Stimulated activated memory B cell treated with anti-CD40 and anti-IgM and Interleukin-4, amounts not matched to agents 10 μg/mL and 1 μg/mL and 100 μg/mL, for 72 hours (primary cell): ENCODE measurements at places on chromosomes 11 and 22.
A peak's percentile ranks its signal among the peaks of the same experiment; 100 is the strongest.

GRCh38 chr11:119852741-119853140, 123.7 kb upstream of the NECTIN1 start:
- ATAC-seq, result no peak

- no peak for ATAC-seq
Observed at GRCh38 chr11:134576721-134577171, 164.7 kb upstream of the B3GAT1 start.

GRCh38 chr11:104728927-104729326, 169.3 kb downstream of the CASP12 start:
- no peak for ATAC-seq

DNA sequence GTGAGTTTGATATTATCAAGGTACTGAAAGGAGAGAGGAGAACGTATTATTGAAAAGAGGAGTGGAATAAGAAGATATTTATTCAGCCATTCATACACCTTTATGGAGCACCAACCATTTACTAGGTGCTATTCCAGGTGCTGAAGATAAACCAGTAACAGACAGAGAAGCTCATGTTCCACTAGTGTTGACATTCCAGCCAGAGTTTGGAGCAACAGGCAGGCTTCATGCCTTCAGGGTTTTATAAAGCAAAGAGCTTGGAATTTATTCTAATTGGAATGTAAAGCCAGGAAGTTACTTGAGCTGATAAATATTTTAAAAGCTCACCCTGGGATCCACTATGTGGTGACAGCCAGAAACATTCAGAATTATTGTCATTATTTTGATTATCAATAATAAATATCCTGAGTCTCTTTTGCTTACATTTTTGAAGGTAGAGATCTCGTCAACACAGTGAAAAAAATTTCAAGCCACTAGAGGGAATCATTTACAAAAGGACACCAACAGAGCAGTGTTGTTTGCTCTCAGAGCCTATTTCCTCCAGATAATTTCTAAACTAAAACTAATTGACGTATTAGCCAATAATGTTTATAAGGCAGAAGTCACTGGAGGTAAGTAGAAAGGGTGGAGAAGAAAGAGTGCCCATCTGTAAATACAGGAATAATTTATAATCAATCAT, 172.0 kb downstream of the KCNA4 start:
- ATAC-seq, result no peak

DNA sequence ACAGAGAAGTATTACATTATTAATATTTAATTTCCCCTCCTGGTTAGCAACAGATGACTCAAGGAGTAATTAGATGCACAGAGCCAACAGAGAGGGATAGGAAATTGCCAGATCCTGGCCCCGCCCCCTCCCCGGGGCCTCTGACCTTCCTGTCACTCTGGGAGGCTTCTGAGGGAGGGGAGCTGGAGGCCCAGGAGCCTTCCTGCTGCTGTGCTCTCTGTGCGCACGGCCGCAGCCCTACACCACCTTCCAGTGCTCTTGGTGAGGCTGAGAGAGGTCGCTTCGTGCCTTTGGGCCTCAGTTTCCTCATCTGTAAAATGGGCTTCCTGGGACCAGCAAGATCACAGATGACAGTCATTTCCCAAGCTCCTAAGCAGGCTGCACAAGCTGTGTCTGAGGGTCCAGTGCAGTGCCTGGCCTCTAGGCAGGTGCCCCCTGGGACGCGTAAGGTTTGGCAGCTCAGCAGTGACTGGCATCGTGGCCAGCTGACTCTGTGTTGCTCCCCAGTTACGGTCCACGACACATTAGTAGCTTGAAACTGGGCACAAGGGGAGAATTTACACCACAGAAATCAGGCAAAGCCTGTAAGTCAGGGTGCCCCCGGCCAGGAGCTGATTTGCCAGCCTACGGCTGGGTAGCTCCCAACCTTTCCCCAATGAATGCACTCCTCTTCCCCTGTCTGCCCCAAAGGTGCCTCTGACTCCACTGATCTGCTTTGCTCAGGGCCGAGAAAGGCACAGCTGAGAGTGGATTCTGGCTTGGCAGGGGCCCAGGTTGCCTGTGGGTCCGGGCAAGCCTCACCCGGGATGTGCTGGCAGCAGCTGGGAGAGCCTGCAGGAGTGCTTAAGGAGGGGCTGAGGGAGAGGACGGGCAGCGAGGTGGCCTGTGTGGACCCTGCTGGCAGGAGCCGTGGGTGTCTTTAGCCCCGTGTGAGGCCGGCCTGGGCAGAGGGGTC, 2.3 kb downstream of the ADORA2A start:
- no peak for ATAC-seq

GRCh38 chr22:46062232-46062615, 85.3 kb upstream of the WNT7B start:
- no peak for ATAC-seq

DNA sequence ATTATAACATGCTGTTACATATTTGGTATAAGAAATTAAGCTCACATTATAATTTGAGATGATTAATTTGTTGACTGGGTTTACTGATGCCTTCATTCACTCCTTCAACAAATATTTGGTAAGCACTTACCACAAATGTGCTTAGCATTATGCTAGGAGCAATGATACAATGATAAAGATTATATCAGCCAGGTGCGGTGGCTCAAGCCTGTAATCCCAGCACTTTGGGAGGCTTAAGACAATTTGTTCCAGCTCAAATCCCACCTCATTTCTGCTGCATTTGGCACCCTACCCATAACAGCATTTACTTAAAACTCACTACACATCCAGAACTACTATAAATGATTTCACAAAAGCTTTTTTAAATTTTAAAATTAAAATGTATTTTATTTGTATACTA, 1263.6 kb upstream of the RAG2 start:
- no peak for ATAC-seq

DNA sequence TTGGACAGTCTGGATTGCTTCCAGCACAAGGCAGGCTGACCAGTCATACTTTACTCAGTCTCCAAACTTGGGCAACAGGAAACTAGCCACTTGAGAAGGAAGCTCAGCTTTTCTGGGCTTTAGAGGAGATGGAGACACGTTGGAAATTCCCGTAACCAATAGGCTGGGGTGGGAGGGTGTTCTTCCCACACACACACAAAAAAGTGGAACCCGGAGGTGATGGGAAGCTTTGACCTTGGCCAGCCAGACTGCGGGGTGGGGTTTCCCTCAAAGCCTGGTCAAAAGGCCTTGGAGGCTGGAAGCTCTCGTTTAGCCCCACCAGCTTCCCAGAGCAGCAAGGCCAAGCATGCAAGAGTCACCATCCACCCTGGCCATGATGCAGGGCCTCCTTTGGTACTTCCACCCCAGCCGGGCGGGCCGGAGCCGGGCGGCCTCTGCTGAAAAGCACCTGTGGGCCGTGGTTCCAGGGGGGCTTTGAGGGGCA, 126.2 kb downstream of the BCR start:
- ATAC-seq, result no peak

GRCh38 chr11:45525393-45525792, 140.0 kb downstream of the CHST1 start:
- no peak for ATAC-seq

- no peak for ATAC-seq
Observed at GRCh38 chr11:65207918-65208784, 26.4 kb downstream of the CAPN1 start.

- no peak for ATAC-seq
Observed at GRCh38 chr22:32281072-32281471, 25.9 kb upstream of the SLC5A4 start.

GRCh38 chr22:31292236-31292989, at the start of gene PIK3IP1:
Gene PIK3IP1 (minus strand): TSS chr22:31292488. CDS start chr22:31292344, 144 bp downstream.
- peak; percentile 71 for ATAC-seq

DNA sequence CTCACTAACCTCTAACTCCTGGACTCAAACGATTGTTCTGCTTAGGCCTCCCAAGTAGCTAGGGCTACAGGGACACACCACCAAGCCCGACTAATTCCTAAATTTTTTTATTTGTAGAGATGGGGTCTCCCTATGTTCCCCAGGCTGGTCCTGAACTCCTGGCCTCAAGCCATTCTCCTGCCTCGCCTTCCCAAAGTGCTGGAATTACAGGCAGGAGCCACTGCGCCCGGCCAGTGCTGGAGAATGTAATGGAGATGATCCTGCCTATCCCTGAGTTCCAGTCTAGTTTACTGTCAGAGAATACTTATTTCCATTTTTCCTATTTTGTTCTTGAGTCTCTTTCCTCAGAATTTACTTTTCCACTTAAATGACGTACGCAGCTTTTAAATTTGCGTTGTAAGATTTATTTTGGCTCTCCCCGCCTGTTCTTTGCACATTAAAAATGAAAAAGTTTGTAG, at the start of gene CHEK1:
TSS of gene CHEK1 (plus strand) at position 408 of the 458 bp plus-strand sequence. CDS start 1,606 bp downstream, outside the sequence.
- ATAC-seq, result no peak

GRCh38 chr11:76762867-76763572, 20.1 kb upstream of the TSKU start:
- no peak for ATAC-seq

GRCh38 chr11:115503083-115503885, 931 bp downstream of the CADM1 start:
- ATAC-seq, result peak; percentile 53

DNA sequence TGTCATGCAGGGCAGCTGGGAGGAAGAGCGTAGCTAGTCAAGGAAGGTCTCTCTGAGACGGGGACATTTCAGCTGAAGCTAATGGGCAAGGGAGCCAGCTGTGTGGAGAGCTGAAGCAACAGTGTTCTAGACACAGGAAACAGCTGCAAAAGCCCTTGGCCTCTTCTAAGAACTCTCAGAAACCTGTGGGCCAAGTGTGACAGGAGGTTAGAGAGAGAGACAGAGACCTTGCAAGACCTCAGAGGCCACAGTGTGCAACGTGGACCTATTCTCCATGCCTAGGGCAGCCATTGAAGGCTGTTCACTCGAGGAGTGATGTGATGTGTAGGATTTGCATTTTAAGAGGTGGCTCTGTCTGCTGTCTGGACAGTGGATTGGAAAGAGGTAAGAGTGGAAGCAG, 48.7 kb upstream of the TNRC6B start:
- no peak for ATAC-seq

DNA sequence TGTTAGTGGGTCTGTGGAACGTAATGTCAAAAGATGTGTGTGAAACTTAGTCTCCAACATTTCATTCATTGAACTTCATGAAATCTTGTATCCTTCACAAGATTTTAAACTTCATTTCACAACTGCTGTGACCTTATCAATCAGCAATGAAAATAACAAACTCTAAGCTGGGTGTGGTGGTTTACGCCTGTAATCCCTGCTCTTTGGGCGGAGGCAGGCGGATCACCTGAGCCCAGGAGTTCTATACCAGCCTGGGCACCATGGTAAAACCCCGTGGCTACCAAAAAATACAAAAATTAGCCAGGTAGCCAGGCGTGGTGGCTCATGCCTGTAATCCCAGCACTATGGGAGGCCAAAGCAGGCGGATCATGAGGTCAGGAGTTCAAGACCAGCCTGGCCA, 5.1 kb downstream of the CHKA start:
- ATAC-seq, result no peak

DNA sequence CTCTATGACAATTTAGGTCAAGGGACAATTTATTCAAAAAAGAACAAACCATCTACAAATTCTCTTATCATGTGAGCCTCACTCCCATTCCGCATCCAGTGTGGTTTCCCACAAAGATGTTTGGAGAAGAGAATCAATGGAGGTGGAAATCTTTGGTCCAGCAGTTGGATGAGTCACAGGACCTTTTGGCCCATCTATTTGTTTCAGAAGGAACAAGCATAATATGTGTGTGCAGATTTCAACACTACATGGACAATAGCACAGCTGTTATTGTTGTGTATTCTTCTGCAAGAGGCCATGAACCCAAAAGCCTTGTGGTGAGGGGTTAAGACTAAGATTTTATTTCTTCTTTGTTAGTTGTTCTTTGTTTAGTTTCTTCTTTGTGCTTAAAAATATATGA, 61.6 kb downstream of the OR10A6 start:
- no peak for ATAC-seq

DNA sequence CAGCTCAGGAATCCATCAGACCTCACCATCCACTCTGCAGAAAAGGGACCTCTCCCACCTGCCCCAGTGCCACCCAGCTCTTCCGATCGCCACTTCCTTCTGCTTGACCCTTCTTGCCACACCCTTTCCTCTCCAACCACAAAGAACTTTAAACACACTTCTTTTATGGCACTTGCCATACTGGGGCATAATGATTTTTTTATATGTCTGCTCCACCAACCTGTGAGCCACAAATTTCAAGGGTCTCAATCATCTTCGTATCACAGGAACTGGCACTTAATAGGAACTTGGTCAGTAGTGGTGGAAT, 11.7 kb upstream of the MYH9 start:
- no peak for ATAC-seq

- peak; percentile 76 for ATAC-seq
Observed at GRCh38 chr11:6618117-6619003, 862 bp downstream of the TPP1 start.

DNA sequence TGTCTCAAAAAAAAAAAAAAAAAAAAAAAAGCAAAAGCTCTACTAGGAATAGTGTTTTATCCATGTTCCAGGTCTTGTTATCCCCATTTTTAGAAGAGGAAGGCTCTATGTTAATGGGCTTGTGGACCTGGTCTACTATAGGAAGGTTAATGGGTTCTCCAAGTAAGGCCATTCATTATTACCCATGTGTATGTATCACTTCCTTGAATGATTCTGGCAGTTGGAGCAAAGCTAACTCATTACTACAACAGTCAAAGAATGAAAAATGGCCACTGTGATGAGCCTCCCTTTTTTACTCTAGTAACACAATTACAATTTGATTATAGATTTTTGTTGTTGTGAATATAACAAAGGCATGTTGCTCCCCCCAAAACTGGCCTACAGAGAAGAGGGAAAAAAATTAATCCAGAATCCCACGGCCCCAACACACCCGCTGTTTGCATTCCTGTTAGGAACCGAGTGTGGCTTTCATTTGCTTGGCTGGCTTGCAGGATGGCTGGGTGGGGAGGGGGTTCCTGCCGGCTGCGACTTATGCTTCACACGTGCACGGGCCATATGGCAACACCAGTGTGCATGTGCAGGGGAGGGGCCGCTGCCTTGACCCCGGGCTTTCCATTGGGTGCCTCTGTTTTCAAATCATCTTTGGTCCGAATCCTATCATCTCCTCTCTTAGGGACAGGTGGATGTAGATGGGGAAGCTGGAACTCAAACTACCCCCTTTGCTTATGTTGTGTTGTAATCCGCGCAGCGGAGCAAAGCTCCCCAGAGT, 148.8 kb downstream of the HIPK3 start:
- ATAC-seq, result no peak

DNA sequence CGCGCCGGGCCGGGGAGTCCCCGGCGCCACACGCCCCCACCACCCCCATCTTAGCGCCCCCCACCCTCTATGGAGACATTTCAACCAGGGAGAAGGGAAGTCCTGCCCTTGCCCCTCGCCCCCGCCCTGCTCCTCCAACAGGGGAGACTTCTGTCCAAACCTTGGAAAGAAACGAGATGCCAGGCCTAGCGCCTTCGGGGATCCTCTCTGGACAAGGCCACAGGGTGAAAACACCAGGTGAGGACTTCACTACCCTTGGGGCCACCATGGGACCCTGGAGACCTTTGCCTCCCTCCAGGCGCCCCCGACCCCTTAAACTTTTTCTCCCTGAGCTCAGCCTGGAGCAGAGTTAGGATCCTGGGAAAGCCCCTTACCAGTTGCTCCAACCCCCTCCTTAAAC, 11.6 kb upstream of the NPAS4 start:
- ATAC-seq, result no peak

GRCh38 chr11:131073167-131073566, 156.9 kb upstream of the SNX19 start:
- ATAC-seq, result no peak
